Vagina (tissue), 2 donors: ENCODE measurements at places on chromosomes 6 and 20. TPM values are rescaled to one million over a fixed set of nuclear protein-coding genes. Genes with fewer than 3 reads are reported as not detected.

- H3K36me3 ChIP-seq, result no peaks in the 10 kb centered on the region
- H3K27me3 ChIP-seq, result no peaks in the 10 kb centered on the region
- H3K4me3 ChIP-seq, result no peak overlapping the region
- H3K27ac ChIP-seq, result no peak overlapping the region
Measured at GRCh38 chr6:119250036-119250435, 99.5 kb downstream of the MAN1A1 start.

DNA sequence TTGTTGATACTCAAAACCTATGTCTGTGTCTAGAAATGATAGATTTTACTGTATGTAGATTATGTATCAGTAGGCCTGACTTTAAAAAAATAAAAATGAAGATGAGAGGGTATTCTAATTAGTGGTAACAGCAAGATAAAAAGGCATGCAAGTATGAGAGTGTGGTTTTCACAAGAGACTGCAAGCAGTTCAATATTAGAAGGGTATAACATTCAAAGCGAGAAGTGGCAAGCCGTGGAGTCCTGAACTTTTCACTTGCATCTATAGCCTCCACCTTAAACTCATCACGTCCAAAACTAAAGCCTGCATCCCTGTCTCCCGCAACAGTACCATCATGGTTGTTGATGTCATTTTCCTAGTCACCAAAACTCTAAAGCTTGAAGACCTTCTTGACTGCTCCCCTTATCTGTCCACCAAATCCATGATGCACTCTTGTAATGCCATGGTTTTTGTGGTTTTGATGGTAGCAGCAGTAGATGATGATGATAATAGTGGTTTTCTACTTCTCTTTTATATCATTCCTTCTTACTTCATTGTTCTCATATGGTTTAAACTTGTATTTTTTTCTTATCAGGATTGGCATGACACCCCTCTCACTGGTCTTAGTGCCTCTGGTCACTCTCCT lies 9.2 kb upstream of the CGA start:
- H3K4me1 ChIP-seq, result no peaks in the 10 kb centered on the region
- H3K36me3 ChIP-seq, result no peaks in the 10 kb centered on the region
- H3K27me3 ChIP-seq, result no peaks in the 10 kb centered on the region
- H3K4me3 ChIP-seq, result no peak overlapping the region

- no peaks in the 10 kb centered on the region for H3K27me3 ChIP-seq
- H3K27ac ChIP-seq, result no peak overlapping the region
- H3K36me3 ChIP-seq, result no peaks in the 10 kb centered on the region
- H3K4me3 ChIP-seq, result no peak overlapping the region
- H3K4me1 ChIP-seq, result no peaks in the 10 kb centered on the region
Measured at GRCh38 chr20:61451009-61451408, 198.9 kb downstream of the CDH4 start.

DNA sequence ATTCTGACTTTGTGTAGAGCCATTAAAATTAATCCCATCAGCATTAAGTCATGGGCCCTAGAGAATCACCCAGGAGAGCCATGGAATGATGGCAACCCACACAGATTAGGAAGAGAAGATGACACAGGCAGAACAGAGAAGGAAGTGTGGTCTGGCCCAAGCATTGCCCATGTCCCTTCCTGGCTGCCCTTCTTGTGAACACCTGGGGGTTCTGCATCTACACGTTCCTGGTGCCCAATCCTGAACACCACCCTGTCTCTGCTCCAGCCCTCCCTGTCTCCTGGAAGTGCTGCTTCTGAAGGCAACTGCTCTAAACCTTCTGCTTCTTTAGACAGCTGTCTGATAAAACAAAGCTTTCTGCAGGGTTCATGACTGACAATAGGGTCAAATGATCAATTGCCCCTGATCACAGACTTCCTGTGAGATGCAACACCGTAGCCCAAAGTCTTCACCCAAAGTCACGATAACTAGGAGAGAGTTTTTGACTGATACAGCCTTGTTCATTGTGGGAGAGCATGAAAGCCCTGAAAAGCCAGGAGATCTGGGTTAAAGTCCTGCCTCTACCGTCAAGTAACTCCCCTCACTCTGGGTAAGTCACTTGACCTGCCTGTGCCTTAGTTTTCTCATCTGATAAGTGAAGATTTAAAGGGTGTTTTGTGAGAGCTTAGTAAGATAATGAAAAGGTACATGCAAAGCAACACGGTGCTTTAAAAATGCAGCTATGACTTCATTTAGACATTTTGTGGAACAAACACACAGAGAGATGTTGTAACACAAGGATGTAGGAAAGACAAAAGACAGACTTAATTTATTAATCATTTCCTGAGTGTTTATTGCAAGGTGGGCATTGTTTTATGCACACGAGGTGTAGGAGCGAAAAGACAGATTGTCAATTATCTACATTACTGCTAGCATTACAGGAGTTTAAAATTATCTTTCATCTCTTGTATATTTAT lies 291.2 kb upstream of the STXBP5 start:
- H3K27me3 ChIP-seq, result no peaks in the 10 kb centered on the region
- no peak overlapping the region for H3K4me3 ChIP-seq
- no peaks in the 10 kb centered on the region for H3K36me3 ChIP-seq
- peaks cover 28% of the 10 kb centered on the region for H3K4me1 ChIP-seq

GRCh38 chr20:46928580-46929132 lies 34.0 kb downstream of the EYA2 start:
- H3K36me3 ChIP-seq, result no peaks in the 10 kb centered on the region
- no peaks in the 10 kb centered on the region for H3K27me3 ChIP-seq
- H3K4me1 ChIP-seq, result peaks cover 28% of the 10 kb centered on the region
- H3K27ac ChIP-seq, result peak overlapping the region; percentile 29

GRCh38 chr6:29146179-29146578 lies 24.5 kb upstream of the OR2J2 start:
- no peak for DNase-seq
- H3K27me3 ChIP-seq, result no peaks in the 10 kb centered on the region
- H3K4me3 ChIP-seq, result no peak overlapping the region
- H3K36me3 ChIP-seq, result no peaks in the 10 kb centered on the region

DNA sequence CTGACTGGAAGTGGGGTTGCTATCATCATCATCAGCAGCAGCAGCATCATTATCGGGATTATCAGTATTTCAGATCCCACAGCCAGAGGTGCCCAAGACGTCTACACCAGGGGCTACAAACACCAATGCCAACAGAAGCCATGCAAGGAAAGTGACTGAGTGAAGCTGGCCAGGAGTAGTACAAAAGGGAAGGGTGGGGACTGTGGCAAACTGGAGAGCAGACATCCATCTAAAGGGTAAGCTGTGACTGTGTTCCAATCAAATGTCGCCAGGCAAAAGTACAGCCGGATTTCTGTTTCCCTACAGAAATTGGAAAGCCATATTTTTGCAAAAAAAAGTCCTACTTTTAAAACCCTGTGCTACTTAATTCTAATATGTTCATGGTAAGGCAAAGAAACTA lies 50.0 kb downstream of the PREX1 start:
- no peaks in the 10 kb centered on the region for H3K27me3 ChIP-seq
- DNase-seq, result no peak
- no peak overlapping the region for H3K27ac ChIP-seq

GRCh38 chr6:44925100-44925739 lies 402.9 kb upstream of the RUNX2 start:
- no peak overlapping the region for H3K27ac ChIP-seq
- no peaks in the 10 kb centered on the region for H3K36me3 ChIP-seq
- no peaks in the 10 kb centered on the region for H3K27me3 ChIP-seq
- H3K4me1 ChIP-seq, result no peaks in the 10 kb centered on the region

DNA sequence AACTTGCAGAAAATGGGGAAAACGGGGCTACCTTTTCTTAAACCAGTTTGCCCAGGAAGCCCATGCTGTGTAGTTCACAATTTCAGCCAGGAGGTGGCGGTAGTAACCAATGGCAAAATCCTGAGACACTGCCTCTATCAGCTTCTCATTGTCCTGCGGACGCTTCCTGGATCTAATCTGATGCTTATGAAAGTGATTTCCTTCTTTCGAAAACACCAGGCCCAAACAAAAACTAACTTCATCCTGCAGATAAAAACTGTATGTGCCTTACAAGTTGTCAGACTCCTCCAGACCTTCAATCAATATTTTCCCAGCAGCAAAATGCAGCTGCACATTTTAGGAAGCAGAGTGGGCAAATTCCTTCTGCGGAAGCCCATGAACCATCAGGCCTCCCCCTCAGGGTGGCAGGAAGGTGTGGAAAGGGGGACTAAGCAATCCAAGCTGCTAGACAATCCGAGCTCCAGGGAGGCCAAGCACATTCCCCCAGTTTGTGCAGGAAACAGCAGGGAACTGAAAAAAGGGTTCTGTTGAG lies 88.5 kb downstream of the LY86 start:
- H3K36me3 ChIP-seq, result no peaks in the 10 kb centered on the region
- H3K4me1 ChIP-seq, result peaks cover 5% of the 10 kb centered on the region
- peak overlapping the region; percentile 65 for H3K27ac ChIP-seq
- no peaks in the 10 kb centered on the region for H3K27me3 ChIP-seq
- DNase-seq, result no peak

GRCh38 chr20:23115822-23116221 lies 29.7 kb upstream of the CD93 start:
- DNase-seq, result no peak
- no peak overlapping the region for H3K4me3 ChIP-seq
- no peaks in the 10 kb centered on the region for H3K27me3 ChIP-seq
- H3K4me1 ChIP-seq, result peaks cover 22% of the 10 kb centered on the region
- H3K27ac ChIP-seq, result no peak overlapping the region

GRCh38 chr6:33751771-33752645 lies 5.3 kb upstream of the IP6K3 start:
- H3K27ac ChIP-seq, result peak overlapping the region; percentile 33
- H3K4me3 ChIP-seq, result no peak overlapping the region
- DNase-seq, result no peak

DNA sequence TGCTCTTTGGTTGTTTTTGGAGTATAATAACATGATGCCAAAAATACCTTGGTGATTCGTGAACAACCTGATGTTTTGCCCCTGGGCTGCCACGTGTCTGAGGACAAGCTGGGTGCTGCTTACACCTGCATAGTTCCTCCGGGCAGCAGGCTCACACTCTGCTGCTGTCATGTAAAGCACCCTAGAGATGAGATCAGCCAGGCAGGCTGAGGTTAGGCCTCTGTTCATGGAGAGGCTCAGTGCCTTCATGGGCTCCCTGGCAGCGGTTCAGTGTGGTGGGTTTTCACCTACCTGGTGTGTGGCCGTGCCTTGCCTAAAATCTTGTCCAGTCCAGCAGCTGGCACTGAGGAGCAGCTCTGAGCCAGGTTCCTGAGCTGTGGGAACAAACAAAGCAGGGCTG lies 60.1 kb upstream of the TAGAP start:
- no peak overlapping the region for H3K27ac ChIP-seq
- H3K4me1 ChIP-seq, result no peaks in the 10 kb centered on the region
- peak; percentile 65 for DNase-seq
- no peaks in the 10 kb centered on the region for H3K27me3 ChIP-seq
- no peaks in the 10 kb centered on the region for H3K36me3 ChIP-seq

- no peak for DNase-seq
- H3K4me1 ChIP-seq, result no peaks in the 10 kb centered on the region
- no peak overlapping the region for H3K4me3 ChIP-seq
- no peaks in the 10 kb centered on the region for H3K27me3 ChIP-seq
- H3K36me3 ChIP-seq, result no peaks in the 10 kb centered on the region
Measured at GRCh38 chr6:60867548-60867947, 1418.5 kb downstream of the KHDRBS2 start.

DNA sequence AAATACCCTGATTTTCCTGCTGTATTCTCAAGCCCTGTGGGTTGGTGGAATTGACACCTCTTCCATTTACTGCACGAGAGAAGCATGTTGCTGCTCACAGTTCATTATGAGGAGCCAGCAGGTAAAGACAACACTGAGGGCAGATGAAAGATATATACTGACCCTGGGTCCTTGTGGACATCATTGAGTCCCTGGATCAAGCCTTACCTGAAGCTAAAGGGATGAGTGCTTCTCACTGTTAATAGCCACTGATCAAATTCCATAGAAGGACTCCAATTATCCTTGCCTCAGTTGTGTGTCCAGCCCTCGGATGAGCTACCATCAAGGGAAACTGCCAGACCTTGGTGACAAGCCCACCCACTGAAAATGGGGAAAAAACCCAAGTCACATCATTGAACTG lies 7.7 kb upstream of the SIGLEC1 start:
- H3K27me3 ChIP-seq, result no peaks in the 10 kb centered on the region
- no peak overlapping the region for H3K27ac ChIP-seq
- no peaks in the 10 kb centered on the region for H3K36me3 ChIP-seq

DNA sequence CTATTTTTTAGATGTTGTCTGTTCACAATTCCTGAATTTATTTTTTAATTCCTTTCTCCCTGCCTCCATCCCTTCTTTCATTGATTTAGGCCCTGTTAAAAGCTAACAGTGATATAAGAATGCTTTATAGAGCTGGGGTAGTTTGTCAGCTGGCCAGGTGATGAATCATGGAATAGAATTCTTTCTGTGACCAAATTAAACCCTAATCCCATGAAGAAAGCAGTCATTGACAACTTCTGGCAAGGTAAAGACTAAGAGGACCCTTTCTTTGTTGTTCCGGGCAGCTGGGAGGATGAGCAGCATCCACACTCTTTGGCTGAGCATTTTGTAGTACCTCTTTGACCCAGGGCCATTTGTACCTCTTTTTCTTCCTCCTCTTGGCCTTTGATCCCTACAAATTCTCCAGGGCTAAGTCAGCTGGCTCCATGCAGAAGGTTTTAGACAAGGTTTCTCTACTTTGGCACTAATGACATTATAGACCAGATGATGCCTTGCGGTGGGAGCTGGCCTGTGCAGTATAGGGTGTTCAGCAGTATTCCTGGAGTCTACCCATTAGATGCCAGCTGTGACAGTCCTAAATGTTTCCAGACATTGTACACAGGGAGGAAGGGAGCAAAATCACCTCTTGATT lies 102.9 kb downstream of the SLX4IP start:
- peak overlapping the region; percentile 45 for H3K27ac ChIP-seq
- H3K36me3 ChIP-seq, result no peaks in the 10 kb centered on the region
- no peak overlapping the region for H3K4me3 ChIP-seq
- H3K27me3 ChIP-seq, result no peaks in the 10 kb centered on the region
- peaks cover 30% of the 10 kb centered on the region for H3K4me1 ChIP-seq
- no peak for DNase-seq

DNA sequence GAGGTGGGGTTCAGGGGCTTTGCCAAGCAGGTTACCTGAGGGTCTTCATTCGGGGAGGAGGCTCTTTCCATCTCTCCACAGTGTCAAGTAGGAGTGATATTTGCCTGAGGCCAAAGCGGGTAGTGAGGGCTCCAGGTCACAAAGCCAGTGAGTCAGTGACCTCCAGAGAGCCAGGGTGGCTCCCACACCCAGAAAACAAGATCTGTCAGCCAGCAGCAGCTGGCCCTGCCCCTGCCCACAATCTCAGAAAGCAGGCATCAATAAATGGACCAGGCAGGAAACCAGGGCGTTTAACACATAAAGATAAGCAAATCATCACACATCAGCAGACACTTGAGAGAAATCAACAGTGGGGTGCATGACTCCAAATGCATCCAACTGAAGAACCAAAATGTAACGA lies 250.8 kb downstream of the CDH26 start:
- no peaks in the 10 kb centered on the region for H3K27me3 ChIP-seq
- H3K4me3 ChIP-seq, result no peak overlapping the region
- no peak overlapping the region for H3K27ac ChIP-seq

Gene PI3
- total RNA-seq, result 234 TPM

Gene FKBP1C
- not detected for total RNA-seq

Gene EHMT2
- total RNA-seq, result 45.2 TPM

Gene MCCD1
- not detected for total RNA-seq

Gene ADTRP
- not detected for total RNA-seq

Gene PBOV1
- total RNA-seq, result not detected

Gene ZSCAN12
- total RNA-seq, result 5.9 TPM

Gene MAN1A1
- total RNA-seq, result 71.2 TPM

Gene NOX3
- total RNA-seq, result not detected

Gene GNRH2
- total RNA-seq, result not detected

Gene WFDC5
- total RNA-seq, result 6.1 TPM

Gene SYNJ2
- total RNA-seq, result 8.3 TPM

Gene CPXM1
- 19.4 TPM for total RNA-seq

Gene PRDM1
- 27.0 TPM for total RNA-seq
